Stimulated activated CD4-positive, alpha-beta T cell treated with anti-CD3 and anti-CD28 coated beads, TNF-alpha, amount 100 ng/mL, for 4 hours (primary cell): ENCODE measurements at places on chromosomes 16 and 17.

DNA sequence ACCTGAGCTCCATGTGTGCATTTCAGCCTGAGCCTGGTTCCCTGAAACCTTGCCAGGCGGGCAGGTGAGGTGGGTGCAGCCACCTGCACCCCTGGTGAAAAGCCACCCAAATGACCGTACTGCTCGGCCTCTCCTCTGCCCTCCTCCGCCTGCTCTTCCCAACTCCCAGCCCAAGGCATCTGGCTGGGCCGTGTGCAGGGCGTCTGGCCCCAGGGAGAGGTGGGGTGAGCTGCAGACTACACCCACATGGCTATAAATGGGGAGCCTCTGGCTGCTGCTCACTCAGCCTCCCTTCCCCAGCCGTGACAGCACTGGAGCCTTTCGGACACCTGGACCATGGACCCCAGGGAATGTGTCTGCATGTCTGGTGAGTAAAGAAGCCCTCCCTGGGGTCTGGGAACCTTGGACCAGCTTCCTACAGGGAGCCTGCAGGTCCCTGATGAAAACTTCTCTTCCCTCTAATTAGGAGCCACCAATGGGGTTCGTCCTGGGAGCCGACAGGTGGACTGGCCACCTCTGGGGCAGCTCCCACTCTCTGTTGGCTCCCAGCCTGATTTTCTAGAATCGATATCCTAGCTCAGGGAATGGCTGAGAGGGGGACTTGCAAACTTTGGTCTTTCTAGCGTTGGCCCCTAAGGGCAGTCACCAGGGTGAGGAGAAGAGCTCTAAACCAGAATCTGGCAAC, at the start of gene MT4:
Gene MT4 (plus strand): TSS at position 281 of the 685 bp plus-strand sequence. CDS start 56 bp downstream, at position 337.
- DNase-seq = no peak

- peak; percentile 56 for DNase-seq
Observed at GRCh38 chr17:80260069-80260535, 550 bp upstream of the RNF213 start.

DNA sequence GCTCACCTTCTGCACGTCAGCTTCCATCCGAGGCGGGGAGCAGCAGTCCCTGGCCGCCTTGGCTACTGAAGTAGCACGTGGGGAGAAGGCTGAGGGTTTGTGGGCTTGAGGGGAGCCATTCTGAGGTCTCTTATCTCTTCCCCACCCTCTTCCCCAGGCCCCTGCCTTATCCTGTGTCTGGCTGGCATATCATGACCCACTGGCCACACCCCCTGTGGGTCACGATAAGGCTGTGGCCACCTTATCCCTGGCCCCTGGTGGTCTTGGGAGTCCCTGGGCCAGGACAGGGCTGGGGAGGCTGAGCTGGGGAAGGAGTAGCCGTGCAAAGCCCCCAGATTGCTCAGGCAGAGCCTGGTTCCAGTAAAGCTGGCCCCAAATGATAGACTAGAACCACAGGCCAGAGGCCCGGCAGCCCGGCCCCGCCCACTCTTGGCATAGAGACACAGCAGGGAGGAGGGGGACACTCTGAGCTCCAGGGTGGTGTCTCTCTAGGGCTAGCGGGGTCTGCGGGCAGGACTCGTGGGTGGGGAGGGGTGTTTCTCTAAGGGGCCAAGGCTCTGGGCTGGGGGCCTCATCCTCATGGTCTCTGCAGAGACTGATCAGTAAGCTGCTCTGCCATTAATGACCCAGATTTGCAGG, 7.6 kb downstream of the SPNS2 start:
- DNase-seq = no peak

- no peak for DNase-seq
Observed at GRCh38 chr16:24270721-24271442, 14.7 kb downstream of the CACNG3 start.

DNA sequence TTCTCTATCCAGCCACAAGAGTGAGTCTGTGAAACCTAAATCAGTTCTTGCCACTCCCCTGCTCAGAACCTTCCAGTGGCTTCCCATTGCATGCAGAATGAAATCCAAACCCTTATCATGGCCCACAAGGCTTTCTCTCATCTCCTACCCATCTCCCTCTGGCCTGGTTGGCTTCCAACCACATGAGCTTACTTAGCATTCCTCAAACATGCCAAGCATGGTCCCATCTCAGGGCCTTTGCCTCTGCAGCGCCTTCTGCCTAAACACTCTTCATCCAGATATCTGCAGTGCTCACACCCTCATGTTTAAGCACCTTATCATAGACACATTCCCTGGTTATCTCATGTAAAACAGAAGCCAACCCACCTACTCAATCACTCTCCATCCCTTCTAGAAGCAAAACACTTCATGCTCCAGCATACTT, 15.5 kb downstream of the TK2 start:
- DNase-seq = no peak

GRCh38 chr16:83899272-83899897, 470 bp downstream of the MLYCD start:
- peak; percentile 30 for DNase-seq

DNA sequence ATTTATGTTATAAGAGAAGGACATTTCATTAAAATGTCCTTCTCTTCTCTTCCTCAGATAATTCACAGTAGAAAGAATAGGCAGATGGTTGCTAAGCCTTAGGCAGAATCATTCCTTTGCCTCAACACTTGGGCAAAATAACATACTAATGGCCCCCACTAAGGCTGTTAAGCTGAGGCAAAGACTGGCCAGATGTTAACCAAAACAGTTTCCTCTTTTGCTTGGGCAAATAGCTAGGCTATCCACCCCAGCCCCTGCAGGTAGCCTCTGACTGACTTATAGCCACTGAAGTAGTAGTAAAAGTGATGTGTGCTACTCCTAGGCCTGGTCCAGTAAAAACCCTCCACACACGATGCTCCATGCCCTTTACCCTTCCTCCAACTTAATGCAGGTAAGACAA, 55.2 kb downstream of the SPAG9 start:
- DNase-seq = no peak

DNA sequence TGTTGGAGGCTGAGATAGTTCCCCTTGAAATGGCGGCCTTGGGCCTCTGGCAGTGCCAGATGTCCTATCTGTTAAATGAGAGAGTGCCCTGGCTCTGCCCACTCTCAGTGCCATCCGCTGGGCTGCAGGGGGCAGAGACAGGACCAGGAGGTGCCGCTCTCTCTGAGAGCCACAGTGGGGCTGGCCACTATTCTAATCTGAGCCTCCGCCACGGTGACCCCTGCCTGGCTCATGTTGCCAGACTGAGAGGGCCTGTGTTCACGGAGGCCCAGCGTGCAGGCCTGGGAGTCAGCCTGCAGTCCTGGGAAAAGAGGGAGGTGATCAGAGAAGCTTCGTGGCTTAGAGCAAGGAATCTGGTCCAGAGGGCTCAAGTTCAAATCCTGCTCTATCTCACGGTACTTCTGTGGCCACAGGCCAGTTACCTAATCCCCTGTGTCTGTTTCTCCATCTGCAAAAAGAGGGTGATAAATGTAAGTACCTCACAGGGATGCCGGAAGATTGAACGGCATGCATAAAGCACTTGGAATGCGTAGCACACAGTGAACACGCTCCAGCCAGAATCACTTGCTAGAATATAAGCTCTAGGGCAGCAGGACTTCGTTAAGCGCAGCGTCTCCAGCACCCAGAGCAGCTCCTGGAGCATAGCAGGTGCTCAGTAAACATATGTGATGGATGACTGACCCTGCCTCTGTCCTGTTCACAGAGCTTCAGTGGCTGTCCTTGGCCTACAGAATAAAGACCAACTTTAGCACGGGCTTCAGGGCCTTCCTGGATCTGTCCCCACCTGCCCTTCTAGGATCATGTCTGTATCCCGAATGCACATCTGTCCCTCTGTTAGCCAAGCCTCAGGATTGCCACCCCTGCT, 6.3 kb downstream of the ATP2A3 start:
- DNase-seq = no peak

DNA sequence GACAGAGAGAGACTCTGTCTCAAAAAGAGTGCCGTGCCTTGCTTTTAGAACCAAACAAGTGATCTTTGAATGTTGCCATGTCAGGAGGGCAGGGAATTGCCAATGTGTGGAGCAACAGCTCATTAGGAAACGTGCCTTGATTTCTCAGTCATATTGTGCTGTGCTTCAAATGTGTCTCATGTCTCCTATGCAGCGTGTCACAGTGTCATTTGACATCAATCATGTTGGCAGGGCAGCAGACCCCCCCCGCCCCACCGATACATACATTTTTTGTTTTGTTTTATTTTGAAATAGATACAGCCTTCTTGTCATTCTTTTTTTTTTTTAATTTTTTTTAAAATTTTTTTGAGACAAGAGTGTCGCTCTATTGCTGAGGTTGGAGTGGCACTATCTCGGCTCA, 22.1 kb downstream of the MRC2 start:
- no peak for DNase-seq

- DNase-seq = no peak
Observed at GRCh38 chr17:17609121-17609520, 17.6 kb upstream of the PEMT start.

- peak; percentile 50 for DNase-seq
Observed at GRCh38 chr17:83080858-83081683, 1.7 kb downstream of the METRNL start.

DNA sequence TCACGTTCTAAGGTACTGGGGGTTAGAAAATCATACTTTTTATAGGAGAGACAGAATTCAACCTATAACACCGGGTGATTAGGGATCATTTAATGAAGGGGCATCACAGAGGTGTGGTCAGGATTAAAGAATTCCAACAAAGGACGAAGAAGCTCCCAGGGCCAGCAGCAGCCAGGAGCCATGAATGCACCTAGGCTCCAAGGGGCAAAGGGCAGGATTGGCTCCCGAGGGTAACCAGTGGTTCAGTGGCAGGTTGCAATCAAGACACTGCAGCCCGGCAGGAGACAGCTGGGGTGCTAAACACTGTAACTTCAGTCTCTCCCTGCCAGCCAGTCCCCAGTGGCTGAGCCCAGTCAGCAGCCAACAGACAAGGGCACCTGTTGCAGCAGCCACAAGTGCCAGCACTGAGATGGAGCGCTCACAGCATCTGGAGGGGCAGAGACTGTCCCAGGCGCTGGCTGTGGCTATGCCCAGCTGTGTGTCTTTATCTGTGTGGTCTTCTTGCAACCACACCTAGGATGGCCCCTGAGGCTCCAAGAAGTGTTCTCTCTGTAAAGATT, 23.9 kb downstream of the DHRS7C start:
- no peak for DNase-seq

- no peak for DNase-seq
Observed at GRCh38 chr17:364766-365165, 12.2 kb upstream of the RPH3AL start.

DNA sequence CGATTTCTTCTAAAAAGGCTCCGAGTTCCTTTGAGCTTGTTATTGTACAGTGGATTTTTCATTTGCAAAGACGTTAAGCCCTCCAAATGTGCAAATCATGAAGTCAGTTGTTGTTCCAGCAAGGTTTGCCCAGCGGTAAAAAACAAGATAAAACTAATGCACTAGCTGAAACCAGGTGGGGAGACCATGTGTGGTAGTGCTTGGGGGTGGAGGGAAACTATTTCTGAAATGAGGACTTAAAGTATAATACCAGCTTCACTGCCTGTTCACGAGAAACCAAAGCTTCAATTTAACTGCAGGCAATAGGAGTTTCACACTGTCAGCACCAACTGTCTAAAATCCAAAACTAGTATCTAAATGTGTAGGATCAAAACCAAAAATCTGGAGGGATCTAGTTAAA, 22.3 kb downstream of the SMARCE1 start:
- DNase-seq = no peak

DNA sequence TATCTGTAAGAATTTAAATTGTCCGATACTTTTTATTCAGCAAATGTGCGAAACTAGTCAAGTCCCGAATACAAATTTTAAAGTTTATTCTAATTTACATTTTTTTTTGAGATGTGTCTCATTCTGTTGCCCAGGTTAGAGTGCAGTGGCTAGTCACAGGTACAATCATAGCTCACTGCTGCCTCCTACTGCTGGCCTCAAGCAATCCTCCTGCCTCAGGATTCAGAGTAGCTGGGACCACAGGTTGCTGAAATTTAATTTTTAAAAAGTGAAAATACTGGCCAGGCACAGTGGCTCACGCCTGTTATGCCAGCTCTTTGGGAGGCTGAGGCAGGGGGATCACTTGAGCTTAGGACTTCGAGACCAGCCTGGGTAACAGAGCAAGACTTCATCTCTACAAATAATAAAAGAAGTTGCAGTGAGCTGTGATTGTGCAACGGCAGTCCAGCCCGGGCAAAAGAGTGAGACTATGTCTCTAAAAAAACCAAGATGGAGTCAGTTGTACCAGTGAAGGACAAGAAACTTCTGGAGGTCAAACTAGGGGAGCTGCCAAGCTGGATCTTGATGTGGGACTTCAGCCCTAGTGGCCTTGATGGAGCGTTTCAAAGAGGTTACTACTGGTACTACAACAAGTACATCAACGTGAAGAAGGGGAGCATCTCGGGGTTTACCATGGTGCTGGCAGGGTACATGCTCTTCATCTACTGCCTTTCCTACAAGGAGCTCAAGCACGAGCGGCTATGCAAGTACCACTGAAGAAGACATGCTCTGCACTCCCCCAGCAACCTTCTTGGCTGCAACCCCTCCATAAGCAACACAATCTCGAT, 5.6 kb downstream of the POLG2 start:
- no peak for DNase-seq

- DNase-seq = no peak
Observed at GRCh38 chr17:14044702-14045101, 24.6 kb upstream of the COX10 start.

DNA sequence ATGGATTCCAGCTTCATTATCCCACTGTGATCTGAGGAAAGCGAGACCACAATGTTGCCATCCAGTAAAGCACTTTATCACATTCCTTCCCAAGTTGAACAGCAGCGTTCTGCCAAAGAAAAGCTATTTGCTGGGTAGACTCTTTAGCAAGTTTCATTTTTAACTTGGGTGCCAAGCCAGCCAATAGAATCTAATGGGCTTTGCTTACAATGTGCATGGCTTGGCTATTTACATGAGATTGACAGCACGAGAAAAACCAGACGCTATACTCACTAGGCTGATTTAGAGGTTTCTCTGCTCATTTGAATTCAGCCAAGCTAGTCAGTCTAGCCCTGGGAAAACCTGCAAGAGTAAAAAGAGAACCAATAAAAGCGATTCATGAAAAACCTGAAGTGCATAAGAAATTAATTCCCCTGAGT, 108.9 kb downstream of the CDH13 start:
- no peak for DNase-seq

GRCh38 chr17:58402047-58402446, 15.3 kb downstream of the RNF43 start:
- DNase-seq = no peak

- no peak for DNase-seq
Observed at GRCh38 chr17:67569015-67569451, 148.7 kb upstream of the NOL11 start.

GRCh38 chr17:79706931-79707850, 23.6 kb upstream of the ENPP7 start:
- no peak for DNase-seq

- DNase-seq = no peak
Observed at GRCh38 chr16:62933929-62934328, 897.7 kb upstream of the CDH8 start.

- no peak for DNase-seq
Observed at GRCh38 chr17:67324330-67324729, 42.0 kb downstream of the PSMD12 start.

GRCh38 chr16:51040637-51041036, 110.4 kb downstream of the SALL1 start:
- DNase-seq = no peak
